Activated naive CD4-positive, alpha-beta T cell treated with anti-CD3 and anti-CD28 coated beads, Interleukin-2, amount 50 U/mL, for 72 hours (primary cell): ENCODE measurements at places on chromosomes 1 and 21. TPM values are rescaled to one million over a fixed set of nuclear protein-coding genes. Genes with fewer than 3 reads are reported as not detected.

The LCE3E gene
- not detected for total RNA-seq

The TFF3 gene
- total RNA-seq, result not detected

The DNASE2B gene
- total RNA-seq, result not detected

The PPCS gene
- 50.1 TPM for total RNA-seq

The C1orf232 gene
- not detected for total RNA-seq

The FCRL2 gene
- total RNA-seq, result not detected

The FBLIM1 gene
- total RNA-seq, result not detected

The KRTAP11-1 gene
- total RNA-seq, result not detected

The ARHGAP30 gene
- 116 TPM for total RNA-seq

The FCAMR gene
- not detected for total RNA-seq

The CD84 gene
- 37.0 TPM for total RNA-seq

The KLHL20 gene
- total RNA-seq, result 21.4 TPM

The ATP1A2 gene
- not detected for total RNA-seq

The HHIPL2 gene
- total RNA-seq, result not detected

The FBXO44 gene
- total RNA-seq, result 27.3 TPM

The TNFSF18 gene
- not detected for total RNA-seq

The LIN28A gene
- not detected for total RNA-seq

DNA sequence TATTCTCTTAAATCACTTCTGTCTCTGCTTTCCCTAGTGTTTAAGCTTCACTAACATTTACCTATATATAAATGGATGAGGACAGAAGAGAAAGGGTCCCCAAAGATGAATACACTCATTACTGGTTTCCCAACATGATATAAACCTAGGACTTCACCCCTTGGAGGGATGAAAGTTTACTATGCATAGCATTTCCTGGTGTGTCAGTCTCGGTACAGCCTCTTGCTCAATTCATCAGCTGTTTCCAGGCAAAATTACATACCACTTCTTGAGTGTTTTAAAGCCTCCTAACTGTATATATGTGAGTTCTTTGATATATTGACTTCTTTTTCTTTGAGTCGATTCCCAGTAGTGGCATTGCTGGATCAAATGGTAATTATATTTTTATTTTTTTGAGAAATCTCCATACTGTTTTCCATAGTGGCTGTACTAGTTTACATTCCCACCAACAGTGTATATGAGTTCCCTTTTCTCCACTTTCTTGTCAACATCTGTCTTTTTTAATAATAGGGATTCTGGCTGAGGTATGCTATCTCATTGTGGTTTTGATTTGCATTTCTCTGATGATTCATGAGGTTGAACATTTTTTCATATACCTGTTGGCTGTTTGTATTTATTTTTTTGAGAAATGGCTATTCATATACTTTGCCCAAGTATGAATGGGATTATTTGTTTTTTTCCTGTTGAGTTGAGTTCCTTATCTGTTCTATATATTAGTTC lies 259.3 kb upstream of the CACYBP start:
- no peak for DNase-seq

GRCh38 chr1:231724876-231725647 lies 98.5 kb downstream of the DISC1 start:
- DNase-seq, result no peak

GRCh38 chr1:87334351-87335174 lies 5.9 kb downstream of the LMO4 start:
- no peak for DNase-seq

DNA sequence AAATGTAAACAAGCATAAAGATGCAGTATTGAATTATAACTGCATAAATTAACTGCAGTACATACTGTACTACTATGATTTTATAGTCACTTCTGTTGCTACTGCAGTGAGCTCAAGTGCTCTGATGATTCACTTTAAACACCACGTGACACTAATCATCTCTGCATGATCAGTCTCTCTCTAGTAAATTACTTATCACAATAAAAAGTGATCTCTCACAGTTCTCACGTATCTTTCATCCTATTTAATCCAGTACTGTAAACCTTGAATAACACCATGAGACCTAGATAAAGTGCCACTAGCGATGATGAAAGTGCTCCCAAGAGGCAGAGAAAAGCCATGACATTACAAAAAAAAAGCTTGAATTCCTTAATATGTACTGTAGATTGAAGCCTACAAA lies 1242.0 kb downstream of the AMY1C start:
- no peak for DNase-seq

GRCh38 chr1:85479491-85479890 lies 14.5 kb upstream of the DDAH1 start:
- DNase-seq, result no peak

DNA sequence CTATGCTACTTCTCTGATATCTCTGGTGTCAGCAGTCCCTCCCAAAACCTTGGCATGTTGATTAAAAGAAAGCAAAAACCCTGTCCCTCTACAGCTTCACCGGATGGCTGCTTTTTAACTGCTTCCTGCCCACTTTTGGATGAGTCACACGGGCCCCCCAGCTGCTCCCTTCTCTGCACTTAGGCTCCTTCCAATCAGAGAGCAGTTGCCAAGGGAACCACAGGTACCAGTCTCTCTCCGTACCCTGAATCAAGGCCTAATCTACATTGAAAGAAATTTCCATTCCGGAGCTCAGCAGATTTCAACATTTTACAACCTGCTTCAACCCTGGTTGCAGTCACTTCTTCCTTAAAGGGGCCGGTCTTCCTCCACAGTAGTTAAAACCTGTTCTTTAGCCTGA lies 70.6 kb upstream of the GJB5 start:
- DNase-seq, result no peak

GRCh38 chr21:15560383-15561056 lies 169.3 kb upstream of the USP25 start:
- no peak for DNase-seq

DNA sequence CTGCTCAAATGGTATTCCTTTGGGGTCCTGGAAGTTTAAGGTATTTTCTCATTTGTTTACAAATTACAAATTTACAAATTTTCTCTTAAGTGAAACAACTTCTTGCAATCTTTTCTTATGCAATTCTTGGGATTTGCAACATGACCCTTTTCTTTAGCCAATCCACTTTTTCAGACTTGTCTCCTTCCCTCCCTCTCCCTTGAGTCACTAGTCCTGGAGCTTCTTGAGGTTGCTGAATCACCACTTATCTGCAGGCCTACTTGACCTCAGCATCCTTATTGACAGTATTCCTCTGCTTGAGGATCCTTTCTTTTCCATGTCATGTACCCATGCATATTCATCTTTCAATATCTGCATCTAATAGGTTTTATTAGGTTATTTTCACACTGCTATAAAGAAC lies 302.8 kb upstream of the ADAMTS5 start:
- no peak for DNase-seq

DNA sequence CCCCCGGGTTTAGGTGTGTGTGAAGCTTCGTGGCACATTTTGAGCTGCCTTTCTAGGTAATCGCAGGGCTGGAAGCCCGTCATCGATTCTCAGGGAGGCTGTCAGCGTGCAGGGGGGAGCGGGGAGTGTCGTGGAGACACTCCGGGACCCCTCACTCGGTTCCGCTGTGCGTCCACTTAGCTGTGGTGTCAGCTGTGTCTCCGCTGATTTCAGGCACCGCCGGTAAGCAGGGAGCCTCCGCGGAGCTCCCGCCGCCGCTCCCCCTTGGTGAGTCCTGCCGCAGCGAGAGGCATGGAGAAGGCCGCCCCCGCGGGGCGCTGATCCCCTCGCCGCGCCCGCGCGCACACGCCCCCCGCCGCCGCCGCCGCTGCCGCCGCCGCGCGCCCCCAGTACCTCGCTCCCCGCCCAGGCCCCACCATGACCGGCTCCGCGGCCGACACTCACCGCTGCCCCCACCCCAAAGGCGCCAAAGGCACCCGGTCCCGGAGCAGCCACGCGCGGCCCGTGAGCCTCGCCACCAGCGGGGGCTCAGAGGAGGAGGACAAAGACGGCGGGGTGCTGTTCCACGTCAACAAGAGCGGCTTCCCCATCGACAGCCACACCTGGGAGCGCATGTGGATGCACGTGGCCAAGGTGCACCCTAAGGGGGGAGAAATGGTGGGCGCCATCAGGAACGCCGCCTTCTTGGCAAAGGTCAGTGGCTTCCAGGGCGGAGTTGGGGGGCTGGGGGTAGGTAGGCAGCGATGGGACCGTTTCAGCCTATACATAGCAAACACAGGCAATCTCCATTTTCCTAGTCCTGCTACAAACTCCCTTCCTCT lies 995 bp downstream of the VASH2 start:
- DNase-seq, result no peak

DNA sequence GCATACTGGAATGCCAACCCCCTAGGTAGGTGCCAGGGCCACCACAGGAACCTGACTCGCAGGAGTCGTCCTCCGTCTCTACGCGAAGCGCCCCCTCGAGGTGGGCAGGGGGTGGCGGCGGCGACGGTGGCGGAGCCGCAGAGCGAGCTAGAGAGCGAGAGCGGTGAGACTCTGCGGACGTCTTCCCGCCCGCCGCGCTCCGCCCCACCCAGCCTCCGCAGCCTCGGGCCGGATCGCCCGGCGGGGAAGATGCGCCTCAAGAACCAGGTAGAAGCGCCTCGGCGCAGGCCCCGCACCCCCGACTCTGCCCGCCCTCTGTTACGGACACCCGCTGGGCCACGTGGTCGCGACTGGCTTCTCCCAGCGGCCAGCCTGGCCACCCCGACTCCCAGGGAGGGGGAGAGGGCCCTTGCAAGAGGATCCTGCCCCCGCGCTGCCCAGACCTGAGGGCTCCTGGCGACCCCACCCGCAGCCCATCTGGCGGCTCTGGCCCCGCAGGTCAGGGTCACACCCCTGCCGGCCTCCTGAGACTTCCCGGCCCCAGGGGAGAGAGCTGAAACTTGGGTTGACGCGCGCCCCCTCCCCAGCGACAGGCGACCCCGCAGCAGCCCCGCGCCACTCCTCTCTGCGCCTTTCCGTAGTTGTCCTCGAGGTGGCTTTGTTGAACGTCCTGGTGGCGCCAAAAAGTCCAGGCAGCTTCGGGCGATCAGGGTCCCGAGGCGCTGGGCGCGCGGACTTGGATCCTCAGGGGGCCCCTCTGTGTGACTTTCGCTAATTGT lies 24.4 kb upstream of the AGBL4 start:
- no peak for DNase-seq

DNA sequence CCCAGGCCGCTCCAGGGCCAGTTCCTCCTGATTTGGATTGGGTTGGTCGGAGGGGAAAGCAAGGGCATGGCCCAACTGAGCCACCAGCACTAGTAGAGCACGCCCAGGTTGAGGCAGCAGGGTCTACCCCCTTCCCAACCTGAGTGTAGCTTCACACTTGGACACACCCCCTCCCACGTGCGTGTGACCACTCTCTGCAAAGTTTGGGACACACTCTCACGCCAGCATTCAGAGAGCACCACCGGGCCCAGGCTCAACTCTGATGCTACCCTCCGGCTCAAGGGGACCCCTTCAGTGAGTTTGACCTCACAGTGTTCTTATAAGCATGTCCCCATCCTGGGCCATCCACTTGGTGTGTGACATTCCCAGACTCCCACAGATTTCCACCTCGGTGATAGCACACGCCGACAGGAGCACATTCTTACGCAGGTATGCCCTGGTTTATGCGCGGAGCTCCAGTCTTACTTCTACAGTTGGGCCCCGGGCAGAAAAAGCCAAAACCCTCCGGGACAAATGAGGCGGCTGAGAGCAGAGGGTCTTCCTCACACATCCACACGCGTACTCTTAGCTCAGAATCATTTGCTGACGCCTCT lies 3.0 kb upstream of the DMRTA2 start:
- DNase-seq, result no peak

- DNase-seq, result no peak
These were observed 39.7 kb downstream of the LACTBL1 start for GRCh38 chr1:22932803-22933470.

GRCh38 chr1:112514901-112515300 lies 6.1 kb downstream of the WNT2B start:
- DNase-seq, result no peak

GRCh38 chr1:51504806-51505525 lies 14.1 kb downstream of the EPS15 start:
- DNase-seq, result no peak

GRCh38 chr1:18880585-18880984 lies 21.1 kb upstream of the TAS1R2 start:
- DNase-seq, result no peak

DNA sequence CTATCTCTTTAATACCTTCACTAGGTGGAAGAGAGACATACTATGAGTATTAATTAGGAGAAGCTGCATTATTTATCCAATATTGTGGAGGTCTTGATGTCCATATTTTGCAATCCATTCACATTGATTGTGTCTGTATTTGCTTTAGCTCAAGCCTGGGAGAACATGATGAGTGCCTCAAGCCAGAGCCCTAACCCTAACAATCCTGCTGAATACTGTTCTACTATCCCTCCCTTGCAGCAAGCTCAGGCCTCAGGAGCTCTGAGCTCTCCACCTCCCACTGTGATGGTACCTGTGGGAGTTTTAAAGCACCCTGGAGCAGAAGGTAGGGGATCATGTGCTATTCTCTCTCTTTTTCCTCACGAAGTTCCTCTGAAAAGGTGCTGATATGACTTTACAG lies 99.5 kb downstream of the CC2D1B start:
- DNase-seq, result no peak

GRCh38 chr1:10967090-10967489 lies 45.4 kb upstream of the TARDBP start:
- no peak for DNase-seq

DNA sequence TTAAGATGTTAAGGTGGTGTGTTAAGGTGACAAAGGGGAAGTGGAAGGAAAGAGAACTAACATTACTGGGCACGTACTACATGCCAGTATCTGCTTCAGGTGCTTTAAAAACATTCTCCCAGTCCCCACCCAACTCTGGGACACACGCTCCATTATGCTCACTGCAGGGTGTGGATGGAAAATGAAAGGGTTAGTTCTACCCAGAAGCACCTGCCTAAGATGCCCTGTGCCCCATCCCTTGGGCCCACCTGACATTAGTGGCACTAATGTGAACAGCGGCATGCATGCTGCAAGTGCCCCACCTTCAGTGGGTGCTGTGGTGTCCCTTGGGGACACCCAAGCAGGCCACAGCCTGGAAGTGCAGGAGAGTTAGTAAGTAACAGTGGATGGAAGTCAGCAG lies 82.9 kb upstream of the CXADR start:
- DNase-seq, result no peak

GRCh38 chr1:50417946-50418599 lies 5.2 kb downstream of the DMRTA2 start:
- DNase-seq, result no peak

- DNase-seq, result no peak
These were observed 2.2 kb downstream of the FBXO28 start for GRCh38 chr1:224116131-224116530.

DNA sequence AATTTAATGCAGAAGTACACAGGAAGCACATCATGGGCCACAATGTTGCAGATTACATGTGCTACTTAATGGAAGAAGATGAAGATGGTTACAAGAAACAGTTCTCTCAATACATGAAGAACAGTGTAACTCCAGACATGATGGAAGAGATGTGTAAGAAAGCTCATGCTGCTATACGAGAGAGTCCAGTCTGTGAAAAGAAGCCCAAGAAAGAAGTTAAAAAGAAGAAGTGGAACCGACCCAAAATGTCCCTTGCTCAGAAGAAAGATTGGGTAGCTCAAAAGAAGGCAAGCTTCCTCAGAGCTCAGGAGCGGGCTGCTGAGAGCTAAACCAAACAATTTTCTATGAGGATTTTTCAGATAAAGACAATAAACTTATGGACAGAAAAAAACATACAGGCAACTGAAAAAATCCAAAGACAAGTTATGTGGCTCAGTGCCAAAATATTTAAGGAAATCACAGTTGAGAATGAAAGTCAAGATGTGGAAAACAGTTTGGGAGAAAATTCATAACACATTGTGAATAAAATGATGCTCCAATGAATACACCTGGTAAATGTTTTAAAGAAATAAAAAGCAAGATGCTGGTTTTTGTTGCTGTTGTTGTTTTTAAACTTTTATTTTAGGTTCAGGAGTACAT lies 2.8 kb upstream of the ZNF644 start:
- DNase-seq, result no peak
